ENCODE measurements at places on chromosomes 16 and 17.

DNA sequence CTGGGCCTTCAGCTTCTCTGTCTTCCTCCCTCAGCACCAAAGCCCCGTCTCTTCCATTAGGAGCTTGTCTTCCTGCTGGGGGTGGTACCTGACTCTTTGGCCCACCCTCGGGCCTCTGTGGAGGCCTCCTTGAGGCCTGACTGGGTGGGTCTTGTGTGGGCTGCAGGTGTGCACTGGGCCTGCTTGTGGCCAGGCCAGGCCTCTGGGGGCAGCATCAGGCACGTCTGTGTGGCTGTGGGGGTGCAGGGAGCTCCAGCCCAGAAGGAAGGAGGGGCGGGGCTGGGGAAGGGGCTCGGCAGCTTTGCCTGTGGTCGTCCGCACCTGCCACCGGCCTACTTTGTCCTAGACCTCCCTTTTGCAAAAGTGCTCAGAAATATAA is 7.0 kb downstream of the PIGQ start:
- no peak for DNase-seq

DNA sequence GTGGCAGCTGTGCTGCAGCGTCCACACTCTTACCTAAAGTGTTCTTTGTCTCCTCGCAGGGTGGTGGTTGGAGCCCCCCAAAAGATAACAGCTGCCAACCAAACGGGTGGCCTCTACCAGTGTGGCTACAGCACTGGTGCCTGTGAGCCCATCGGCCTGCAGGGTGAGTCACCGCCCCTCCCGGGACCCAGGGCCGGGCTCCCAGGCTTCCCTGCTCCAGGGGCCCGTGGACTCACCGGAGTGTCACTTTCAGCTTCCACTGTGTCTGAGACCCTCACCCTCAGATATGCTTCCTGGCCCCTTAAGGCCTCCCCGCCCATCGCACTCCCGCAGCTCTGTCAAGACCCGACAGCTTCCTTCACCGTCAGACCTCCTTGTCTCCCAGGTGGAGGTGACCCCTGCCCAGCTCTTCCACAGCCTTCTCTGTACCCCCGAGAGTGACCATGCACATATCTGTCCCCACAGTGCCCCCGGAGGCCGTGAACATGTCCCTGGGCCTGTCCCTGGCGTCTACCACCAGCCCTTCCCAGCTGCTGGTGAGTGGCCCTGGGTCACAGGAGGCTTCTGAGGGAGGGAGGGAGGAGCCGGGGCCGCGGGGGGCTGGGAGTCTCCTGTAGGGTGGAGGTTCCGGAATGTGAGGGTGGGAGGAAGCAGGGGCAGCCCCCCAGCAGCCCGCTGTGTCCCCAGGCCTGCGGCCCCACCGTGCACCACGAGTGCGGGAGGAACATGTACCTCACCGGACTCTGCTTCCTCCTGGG is 1.8 kb downstream of the ITGAX start:
- no peak for DNase-seq

- no peak for DNase-seq
Measured at GRCh38 chr17:58410714-58411407, 6.5 kb downstream of the RNF43 start.

- DNase-seq, result no peak
Measured at GRCh38 chr16:79882340-79883005, 281.9 kb upstream of the MAF start.

DNA sequence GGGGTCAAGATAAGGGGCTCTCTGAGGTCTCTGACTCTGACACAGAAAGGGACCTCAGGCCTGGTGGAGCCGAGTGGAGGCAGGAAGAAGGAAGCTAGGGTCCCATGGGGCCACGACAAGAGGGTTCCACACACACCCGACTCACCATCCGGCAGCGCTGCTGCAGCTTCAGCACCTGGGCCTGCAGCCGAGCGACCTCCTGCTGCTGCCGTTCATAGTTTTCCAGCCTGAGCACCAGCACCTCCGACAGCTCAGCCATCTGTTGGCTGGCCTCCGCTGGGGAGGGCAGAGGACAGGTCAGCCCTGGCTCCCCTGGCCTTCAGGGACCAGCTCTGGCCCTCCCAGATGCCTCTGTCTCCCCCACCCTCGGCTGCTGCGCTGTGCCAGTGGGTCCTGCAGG is 6.4 kb downstream of the HAP1 start:
- DNase-seq, result no peak

- peak; percentile 70 for DNase-seq
Measured at GRCh38 chr16:85652431-85653221, 36.1 kb downstream of the GINS2 start.

DNA sequence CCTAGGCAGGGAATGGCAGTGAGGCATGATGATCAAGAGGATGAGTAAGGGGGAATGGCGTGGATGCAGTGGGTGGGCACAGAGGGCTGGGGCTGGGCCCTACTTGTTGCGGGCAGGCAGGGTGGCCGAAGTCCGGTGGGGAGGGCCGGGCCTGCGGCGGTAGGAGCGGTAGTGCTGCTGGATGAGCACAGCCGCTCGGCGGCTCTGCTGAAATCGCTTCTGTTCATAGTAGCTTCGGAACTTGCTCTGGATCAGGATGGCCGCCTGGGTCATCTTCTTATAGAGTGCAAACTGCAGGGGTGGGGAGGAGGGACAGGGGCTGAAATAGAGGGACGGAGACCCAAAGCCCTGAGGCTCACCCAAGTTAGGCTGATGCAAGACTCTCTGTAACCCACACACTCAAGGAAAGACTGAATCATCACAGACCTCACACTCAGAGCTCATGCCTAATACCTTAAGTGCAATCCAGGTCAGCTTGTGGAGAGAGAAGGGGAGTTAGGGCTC is 1.5 kb upstream of the SPAG7 start:
- DNase-seq, result peak; percentile 45

DNA sequence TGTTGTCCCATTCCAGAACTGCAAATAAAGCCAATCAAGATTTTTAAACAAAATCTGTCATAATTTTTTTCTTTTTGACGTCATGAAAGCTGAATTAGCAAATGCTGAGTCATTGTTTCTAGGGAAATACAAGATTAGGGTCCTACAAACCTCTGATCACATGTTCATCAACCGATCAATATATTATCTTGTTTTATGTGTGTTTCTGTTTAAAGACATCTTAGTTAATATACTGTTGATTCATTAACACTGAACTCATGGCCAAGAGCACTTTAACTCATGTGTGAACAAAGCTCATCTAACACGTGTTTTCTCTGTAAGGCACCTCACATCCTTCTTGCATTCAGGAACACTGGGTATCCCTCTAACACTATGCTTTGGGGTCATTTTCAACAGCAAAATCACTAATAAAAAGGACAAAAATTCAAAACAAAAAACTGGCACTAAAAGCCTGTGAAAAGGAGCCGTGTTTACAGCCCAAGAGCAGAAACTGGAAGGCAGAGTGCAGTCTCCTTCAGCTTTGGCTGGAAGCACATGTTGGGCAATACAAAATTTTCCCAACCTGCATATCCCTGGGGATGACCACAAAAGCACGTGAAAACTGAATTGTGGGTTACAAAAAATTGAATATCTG is 102.5 kb downstream of the PARN start:
- no peak for DNase-seq

DNA sequence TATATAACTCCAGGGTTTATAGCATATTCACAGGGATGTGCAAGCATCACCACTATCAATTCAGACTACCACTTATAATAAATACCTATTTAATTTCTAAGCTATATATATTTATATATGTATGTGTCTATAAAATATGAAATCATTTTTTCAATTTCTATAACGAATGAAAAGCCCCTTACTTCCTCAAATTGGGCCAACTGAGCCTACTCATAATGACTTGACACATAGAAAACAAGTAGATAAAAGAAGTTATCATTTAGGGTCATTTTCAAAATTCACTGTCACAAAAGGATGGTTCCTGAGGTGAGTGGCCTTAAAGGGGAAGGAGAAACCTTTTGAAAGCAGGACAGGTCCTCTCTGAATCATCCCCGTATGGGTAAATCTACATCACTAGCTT is 114.1 kb downstream of the ADCY9 start:
- DNase-seq, result no peak

- no peak for DNase-seq
Measured at GRCh38 chr17:28267720-28268609, 51.0 kb upstream of the TMEM97 start.

GRCh38 chr17:32331243-32332040 is 10.5 kb downstream of the C17orf75 start:
- DNase-seq, result no peak

GRCh38 chr16:1519831-1520230 is 13.6 kb upstream of the TMEM204 start:
- DNase-seq, result no peak

- no peak for DNase-seq
Measured at GRCh38 chr16:20510323-20510722, 59.0 kb downstream of the ACSM2A start.

All from putamen (tissue), 1 donor.